Omental fat pad (tissue), 4 donors: ENCODE measurements at places on chromosomes 7 and 10.

GRCh38 chr10:1523221-1523620, 214.1 kb downstream of the ADARB2 start:
- DNase-seq, result no peak

DNA sequence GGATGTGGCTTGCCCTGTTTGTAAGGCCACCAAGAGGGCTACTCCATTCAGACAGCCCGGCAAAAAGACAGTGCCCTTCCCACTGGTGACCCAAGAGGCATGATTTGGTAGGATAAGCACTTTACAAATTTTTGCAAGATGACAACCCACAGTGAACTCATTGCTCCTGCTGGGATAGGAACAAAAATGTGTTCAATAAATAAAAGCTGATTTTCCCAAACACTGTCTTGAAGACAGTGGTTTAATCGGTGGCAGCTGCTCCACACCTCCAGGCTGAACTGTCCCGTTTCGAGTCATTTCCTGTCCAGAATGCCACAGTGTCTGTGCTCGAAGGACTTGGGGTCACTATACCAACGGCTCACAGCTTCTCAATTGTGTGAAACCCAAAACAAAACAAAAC, 45.1 kb upstream of the NPTX2 start:
- DNase-seq, result no peak

- DNase-seq, result no peak
Observed at GRCh38 chr10:1022413-1022812, 3.2 kb downstream of the IDI2 start.

GRCh38 chr7:2066251-2066919, 166.4 kb downstream of the MAD1L1 start:
- no peak for DNase-seq

DNA sequence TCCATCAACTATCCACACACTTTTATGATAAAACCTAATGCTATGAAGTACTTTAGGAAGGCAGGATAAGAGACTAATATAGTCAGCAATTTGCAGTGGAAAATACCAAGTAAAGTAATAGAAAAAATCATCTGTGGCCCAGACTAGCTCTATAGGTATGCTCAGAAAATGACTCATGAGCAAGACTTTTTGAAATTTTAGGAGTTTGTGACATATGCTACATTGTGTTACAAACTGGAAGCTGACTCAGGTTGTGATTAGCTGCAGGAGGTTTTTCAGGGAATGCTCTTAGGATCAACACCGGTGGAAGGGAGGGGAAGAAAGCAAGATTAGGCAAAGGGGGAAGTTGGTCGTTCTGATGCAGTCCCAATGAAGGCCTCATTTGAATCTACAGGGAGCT, 56.1 kb downstream of the FEZF1 start:
- DNase-seq, result no peak

- DNase-seq, result no peak
Observed at GRCh38 chr7:110356438-110356837, 734.5 kb upstream of the LRRN3 start.

DNA sequence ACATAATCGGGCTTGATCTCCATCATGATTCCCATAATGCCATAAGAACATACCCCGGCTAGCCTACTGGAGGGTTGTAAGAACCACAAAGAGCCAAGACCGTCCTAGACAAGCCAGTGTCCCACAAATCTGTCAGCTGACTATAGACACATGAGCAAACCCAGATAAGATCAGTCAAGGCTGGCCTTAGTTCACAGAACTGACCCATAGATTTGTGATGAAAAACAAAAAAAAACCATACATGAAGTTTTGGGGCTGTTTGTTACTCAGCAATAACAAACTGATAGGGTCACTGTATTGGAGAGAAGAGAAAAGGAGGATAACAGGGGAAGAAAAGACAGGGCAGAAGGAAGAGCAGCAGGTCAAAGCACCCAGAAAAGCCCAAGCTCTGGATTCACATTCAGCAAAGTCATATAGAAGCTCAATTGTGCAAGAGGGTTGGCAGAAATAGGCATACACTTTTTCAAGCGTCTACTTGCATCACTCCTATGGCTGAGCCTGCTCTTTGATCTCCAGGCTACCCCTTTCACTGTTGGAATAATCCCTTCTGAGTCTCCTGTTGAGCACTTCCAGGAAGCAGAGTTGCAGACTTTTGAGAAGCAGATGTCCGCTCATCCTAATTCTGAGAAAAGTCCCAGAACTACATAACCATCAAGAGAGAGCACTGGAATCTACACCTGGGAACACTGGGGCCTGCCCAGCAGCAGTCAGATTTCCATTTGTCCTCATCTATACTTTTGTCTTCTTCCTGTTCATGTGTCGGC, 122.0 kb upstream of the HABP2 start:
- no peak for DNase-seq

DNA sequence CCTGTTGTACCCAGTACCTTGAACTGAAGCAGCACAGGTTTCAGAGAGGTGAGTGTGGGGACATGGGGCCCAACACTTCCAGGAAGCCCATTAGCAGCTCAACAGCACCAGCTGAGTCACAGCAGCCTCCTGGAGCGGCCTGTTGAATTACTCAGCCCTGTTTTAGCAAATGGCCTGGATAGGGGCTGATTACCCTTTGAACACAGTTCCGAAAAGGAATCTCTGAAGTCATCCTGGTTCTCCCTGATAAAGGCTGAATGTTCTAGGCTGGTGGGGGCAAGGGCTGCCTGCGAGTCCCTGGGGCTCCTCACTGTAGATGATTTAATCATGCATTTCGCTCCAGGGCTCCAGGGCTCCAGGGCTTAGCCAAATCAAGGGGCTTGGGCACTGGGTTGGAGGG, 287.5 kb downstream of the GRID1 start:
- DNase-seq, result no peak

- DNase-seq, result no peak
Observed at GRCh38 chr7:4964506-4964905, 5.5 kb upstream of the MMD2 start.

DNA sequence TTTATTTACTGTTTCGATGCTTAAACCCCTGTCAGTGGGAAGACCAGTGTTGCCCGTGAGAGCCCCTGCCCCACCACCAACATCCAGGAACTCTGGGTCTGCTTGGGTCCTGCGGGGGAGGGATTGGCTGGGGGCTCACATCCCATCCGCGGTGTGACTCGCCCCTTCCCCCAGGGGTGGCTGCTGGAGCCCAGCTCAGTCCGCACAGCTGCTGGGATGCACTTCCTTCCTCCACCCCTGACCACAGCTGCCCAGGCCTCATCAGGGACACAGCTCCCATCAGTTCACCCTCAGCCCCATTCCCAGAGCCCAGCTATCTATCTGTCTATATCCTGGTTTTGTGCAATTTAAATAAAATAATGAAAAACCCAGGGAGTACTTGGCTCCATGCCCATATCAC, 54.5 kb downstream of the JAKMIP3 start:
- no peak for DNase-seq

DNA sequence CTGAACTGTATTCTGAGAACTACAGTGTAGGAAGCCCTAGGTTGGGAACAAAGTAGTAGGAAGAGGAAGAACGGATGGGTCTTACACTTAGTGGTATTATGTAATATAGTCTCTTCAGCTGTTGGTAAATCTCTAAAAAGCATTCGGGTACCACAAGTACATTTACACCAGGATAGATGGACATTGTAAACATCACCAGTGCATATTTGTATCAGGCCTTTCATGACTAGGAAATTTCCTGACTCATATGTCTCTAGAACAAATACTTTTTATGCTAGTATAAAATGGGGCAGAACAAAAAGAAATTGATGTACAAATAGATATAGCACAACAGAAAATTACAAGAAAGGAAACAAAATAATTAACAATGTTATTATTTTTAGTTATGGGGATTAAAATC, 21.5 kb upstream of the OR6B1 start:
- DNase-seq, result no peak
